Activated naive CD8-positive, alpha-beta T cell treated with anti-CD3 and anti-CD28 coated beads, Interleukin-2, amount 10 ng/mL, durations not matched to agents 7 days and 5 days (primary cell): ENCODE measurements at places on chromosomes 3 and 15.

- H3K4me3 ChIP-seq: no peak overlapping the region
- H3K27me3 ChIP-seq: no peaks in the 10 kb centered on the region
- peaks cover 79% of the 10 kb centered on the region for H3K36me3 ChIP-seq
- H3K4me1 ChIP-seq: peaks cover 79% of the 10 kb centered on the region
- peak overlapping the region; percentile 18 for H3K27ac ChIP-seq
These were observed 31.9 kb downstream of the RASGRP1 start for GRCh38 chr15:38532728-38533127.

DNA sequence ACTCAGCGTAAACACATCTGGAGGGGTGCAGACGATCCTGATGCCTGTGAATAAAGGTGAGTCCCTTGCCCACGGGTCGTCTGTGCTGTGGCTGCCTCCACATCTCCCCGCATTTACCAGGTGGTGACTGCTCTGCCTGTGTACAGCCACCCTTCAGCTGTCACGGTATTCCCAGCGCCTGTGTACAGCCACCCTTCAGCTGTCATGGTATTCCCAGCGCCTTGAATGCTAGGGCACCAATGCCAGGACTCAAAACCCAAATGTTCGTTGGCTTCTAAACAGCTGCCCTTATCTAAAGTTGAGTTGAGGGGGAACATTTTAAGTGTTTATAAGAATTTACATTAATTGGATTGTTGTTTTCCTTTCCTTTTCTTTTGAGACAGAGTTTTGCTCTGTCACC, 27.4 kb downstream of the MAP6D1 start:
- H3K4me1 ChIP-seq: no peaks in the 10 kb centered on the region
- no peak overlapping the region for H3K27ac ChIP-seq
- DNase-seq: no peak
- H3K27me3 ChIP-seq: no peaks in the 10 kb centered on the region
- peaks cover 34% of the 10 kb centered on the region for H3K36me3 ChIP-seq

GRCh38 chr3:170982733-170983132, 43.8 kb downstream of the SLC2A2 start:
- H3K4me1 ChIP-seq: no peaks in the 10 kb centered on the region
- H3K27me3 ChIP-seq: peaks cover 16% of the 10 kb centered on the region
- H3K36me3 ChIP-seq: no peaks in the 10 kb centered on the region
- H3K27ac ChIP-seq: no peak overlapping the region
- H3K4me3 ChIP-seq: no peak overlapping the region

DNA sequence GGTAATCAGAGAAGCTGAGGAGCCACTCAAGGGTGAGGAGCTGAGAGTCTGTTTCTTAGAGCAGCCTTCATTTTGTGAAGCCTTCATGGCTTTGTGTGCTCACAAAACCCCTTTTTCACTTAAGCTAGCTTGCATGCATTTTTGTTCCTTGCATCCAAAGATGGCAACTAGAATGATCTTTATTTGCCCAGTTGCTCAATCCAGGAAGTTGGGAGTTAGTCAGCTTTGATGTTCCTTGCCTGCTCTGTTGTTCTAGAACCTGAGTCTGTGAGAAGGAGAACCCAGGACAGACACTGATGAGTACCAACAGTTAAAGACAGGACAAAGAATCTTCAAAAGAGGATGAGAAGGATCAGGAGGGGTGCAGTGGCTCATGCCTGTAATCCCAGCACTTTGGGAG, 81.8 kb downstream of the IL20RB start:
- H3K4me1 ChIP-seq: no peaks in the 10 kb centered on the region
- H3K4me3 ChIP-seq: no peak overlapping the region
- no peak for DNase-seq
- no peak overlapping the region for H3K27ac ChIP-seq
- peaks cover 2% of the 10 kb centered on the region for H3K27me3 ChIP-seq
- no peaks in the 10 kb centered on the region for H3K36me3 ChIP-seq

DNA sequence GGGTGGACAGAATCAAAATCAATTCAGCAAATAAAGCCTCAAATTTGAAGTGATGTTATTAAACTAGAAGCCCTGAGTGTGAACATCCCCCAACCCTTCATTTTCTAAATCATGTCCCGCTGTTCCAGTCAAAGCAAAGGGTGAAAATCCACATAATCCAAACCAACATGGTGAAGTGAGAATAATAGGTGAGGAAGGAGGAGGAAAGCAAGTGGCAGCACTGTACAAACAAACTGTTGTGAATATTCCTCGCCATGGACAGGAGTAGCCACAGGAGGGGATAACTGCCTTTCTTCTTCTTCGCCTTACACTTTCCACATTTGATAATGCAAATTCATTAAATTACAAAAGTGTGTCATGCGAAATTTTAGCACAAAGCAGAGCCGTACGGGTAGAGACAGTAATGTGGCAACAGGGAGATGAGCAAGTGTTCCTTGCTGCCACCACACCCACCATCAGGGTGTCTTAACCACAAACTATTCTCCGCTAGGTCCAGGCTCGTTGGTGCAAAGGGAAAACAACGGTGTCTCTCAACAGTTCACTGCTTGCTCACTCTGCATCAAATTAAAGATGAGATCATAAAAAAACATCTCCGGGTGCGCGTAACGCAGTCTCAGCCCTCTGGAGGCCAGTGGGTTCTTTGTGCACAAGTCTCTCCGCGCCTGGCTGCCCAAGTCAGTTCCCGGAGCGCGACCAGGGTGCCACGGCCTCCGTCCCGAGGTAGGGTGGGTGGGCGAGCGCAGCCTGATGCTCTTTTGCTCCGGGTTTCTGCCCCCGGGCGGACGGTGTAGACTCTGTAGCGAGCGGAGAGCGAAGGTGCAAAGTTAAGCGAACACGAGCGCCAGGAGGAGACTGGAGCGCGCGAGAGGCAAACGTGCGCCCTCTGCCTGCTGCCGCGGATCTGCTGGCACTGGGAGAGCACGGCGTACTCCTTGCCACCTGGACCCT, 6.7 kb downstream of the EPHA3 start:
- DNase-seq: peak; percentile 41
- H3K27me3 ChIP-seq: peaks cover 10% of the 10 kb centered on the region
- H3K36me3 ChIP-seq: no peaks in the 10 kb centered on the region

DNA sequence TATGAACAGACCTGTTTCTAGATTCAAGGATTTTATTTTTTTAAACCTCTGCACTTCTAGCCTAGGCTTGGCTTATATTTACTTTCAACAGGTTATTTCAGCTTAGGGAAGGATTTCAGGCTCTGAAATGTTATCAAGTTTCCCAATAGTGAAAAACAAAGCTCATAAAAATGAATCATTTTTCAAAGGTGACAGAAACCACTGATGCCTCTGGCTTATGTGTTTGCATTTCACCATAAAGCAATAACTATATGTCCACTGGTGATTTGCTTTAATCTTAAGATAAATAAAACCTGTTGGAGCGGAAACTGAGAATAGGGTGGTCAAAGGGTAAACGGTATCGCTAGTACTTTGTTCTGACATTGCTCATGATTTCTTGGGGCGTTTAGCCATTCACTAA, 141.2 kb upstream of the LRIG1 start:
- H3K27ac ChIP-seq: no peak overlapping the region
- no peaks in the 10 kb centered on the region for H3K36me3 ChIP-seq
- DNase-seq: no peak
- no peaks in the 10 kb centered on the region for H3K4me1 ChIP-seq

DNA sequence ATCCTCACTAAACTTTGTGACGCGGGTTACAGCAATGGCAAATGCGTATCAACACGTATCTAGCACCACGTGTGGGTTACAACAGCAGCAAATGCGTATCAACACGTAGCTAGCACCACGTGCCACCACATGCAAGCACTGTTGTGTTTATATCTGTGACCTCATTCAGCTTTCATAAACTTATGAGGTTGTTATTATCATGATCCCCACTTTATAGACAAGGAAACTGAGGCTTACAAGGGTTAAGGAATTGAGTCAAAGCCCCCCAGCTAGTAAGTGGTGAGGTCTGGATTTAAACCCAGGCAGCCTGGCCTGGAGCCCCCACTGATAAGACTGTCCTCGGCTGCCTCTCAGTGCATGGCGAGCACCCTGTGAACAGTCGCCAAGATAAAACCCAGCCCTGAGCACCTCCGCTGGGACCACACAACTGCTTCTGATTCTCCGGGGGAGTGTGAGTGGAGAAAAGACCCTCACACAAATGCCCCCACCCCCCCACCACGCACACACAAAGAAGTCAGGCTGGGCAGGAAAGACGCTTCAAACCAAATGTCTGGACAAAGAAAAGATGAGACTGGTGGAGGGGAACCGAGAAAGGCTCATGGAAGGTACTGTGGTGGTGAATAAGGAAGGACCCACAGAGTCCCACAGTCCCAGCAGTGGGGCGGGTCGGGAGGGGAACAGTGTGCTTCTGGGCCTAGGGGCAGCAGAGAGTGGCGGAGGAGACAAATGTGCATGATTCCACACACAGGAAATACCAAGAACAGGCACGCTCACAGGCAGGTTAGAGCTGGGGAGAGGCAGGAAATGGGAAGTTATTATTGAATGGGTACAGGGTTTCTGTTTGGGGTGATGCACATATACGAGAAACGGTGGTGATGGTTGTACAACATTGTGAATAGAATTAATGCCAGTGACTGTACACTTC, 173.4 kb downstream of the XXYLT1 start:
- no peaks in the 10 kb centered on the region for H3K27me3 ChIP-seq
- H3K27ac ChIP-seq: no peak overlapping the region
- H3K36me3 ChIP-seq: no peaks in the 10 kb centered on the region

DNA sequence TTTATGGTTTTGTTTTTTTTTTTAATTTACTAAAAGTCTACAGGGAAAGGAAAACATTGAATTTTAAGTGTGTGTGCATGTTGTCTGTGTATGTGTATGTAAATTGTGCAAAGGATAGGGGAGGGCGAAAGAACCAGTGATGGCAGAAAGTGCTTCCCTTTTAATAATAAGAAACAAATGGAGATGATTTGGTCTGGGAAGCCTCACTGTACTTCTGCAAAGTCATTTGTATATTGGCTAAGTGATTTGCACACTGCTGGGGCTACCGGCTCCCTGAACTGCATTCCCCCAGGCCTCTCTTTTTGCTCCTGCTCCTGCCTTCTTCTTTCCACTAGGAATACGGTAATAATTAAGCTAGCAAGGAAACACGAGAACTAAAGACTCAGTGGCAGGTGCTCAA, 101.2 kb downstream of the CD47 start:
- DNase-seq: no peak
- peaks cover 13% of the 10 kb centered on the region for H3K4me1 ChIP-seq
- peaks cover 3% of the 10 kb centered on the region for H3K36me3 ChIP-seq
- H3K4me3 ChIP-seq: no peak overlapping the region

DNA sequence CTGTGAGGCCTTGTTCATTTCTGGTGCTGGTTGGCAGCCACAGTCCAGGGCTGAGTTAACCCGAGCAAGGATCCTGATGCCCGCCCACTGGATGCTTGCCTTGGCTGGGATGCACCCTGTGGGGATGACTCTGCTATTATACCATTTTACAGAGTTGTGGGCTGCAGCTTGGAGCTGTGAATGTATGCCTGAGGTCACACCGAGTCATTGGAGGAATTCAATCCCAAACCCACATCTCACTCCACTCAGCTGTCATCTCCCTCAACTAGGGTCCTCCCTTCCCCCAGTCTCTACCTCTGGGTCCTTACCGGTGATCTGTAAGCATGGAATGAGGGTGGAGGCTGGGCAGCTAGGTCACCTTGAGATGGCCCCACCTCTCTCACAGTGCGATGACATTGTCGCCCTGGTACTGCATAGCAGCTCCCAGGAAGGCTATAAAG, 22.1 kb downstream of the MAPKAPK3 start:
- peaks cover 40% of the 10 kb centered on the region for H3K36me3 ChIP-seq
- DNase-seq: no peak
- H3K27ac ChIP-seq: peak overlapping the region; percentile 39
- peaks cover 31% of the 10 kb centered on the region for H3K4me1 ChIP-seq
- H3K4me3 ChIP-seq: no peak overlapping the region

- H3K27me3 ChIP-seq: peaks cover 2% of the 10 kb centered on the region
- no peak overlapping the region for H3K27ac ChIP-seq
- DNase-seq: no peak
- H3K36me3 ChIP-seq: no peaks in the 10 kb centered on the region
- no peaks in the 10 kb centered on the region for H3K4me1 ChIP-seq
These were observed 230.7 kb downstream of the SATB1 start for GRCh38 chr3:18194431-18194830.

DNA sequence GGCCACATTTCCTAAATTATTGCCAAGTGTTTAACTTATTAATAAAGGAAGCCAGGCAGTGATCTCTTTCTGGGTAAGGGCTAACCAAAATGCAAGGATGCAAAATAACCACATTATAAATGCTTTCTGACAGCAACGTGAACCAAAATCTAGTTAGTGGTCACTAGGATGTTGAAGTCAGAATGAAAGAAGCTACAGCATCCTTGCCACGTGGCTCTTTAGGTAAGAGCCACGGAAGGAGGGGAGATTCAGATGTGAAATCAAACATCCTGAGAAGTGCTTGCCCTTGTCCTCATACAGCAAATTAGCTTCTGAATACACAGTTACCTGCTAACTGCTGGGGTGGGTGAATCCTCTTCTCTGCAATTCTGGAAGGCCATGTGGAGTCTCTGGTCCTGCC, 246.2 kb downstream of the FEZF2 start:
- H3K36me3 ChIP-seq: no peaks in the 10 kb centered on the region
- H3K27me3 ChIP-seq: no peaks in the 10 kb centered on the region
- no peak overlapping the region for H3K4me3 ChIP-seq

DNA sequence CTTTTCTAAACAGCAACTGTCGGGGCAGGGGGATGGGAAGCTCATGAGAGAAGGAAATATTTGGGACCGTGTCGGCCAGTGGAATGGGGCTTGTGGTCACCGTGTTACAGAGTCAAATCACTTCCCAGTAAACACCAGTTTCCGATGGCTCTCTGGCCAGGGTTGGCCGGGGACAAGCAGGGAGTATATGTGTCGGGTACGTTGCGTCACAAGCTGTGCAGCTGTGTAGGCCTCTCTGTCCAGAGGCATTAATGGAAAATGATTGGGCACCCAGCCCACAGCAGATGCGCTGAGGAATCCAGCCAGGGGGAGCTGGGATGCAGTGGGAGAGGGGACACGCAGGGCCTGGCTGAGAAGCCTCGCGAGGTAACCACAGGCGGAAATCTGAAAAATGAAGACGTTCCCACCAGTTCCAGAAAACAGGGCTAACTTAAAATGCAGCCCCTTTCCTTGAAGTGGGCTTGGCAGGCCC, 15.8 kb upstream of the ALDH1A3 start:
- H3K4me3 ChIP-seq: no peak overlapping the region
- no peak overlapping the region for H3K27ac ChIP-seq
- peaks cover 11% of the 10 kb centered on the region for H3K27me3 ChIP-seq
- no peaks in the 10 kb centered on the region for H3K4me1 ChIP-seq
- no peaks in the 10 kb centered on the region for H3K36me3 ChIP-seq

GRCh38 chr3:45084361-45084760, 58.3 kb downstream of the CLEC3B start:
- DNase-seq: no peak
- H3K4me1 ChIP-seq: peaks cover 2% of the 10 kb centered on the region
- peaks cover 4% of the 10 kb centered on the region for H3K27me3 ChIP-seq
- peaks cover 18% of the 10 kb centered on the region for H3K36me3 ChIP-seq
- H3K4me3 ChIP-seq: no peak overlapping the region

GRCh38 chr3:16277471-16277870, 12.5 kb downstream of the OXNAD1 start:
- H3K27ac ChIP-seq: no peak overlapping the region
- H3K27me3 ChIP-seq: no peaks in the 10 kb centered on the region
- peaks cover 11% of the 10 kb centered on the region for H3K36me3 ChIP-seq
- no peak overlapping the region for H3K4me3 ChIP-seq

- no peaks in the 10 kb centered on the region for H3K4me1 ChIP-seq
- H3K36me3 ChIP-seq: no peaks in the 10 kb centered on the region
- H3K4me3 ChIP-seq: no peak overlapping the region
- no peak for DNase-seq
These were observed 479.6 kb upstream of the ALCAM start for GRCh38 chr3:104887069-104887468.
